ENCODE measurements at places on chromosomes 4 and X.

DNA sequence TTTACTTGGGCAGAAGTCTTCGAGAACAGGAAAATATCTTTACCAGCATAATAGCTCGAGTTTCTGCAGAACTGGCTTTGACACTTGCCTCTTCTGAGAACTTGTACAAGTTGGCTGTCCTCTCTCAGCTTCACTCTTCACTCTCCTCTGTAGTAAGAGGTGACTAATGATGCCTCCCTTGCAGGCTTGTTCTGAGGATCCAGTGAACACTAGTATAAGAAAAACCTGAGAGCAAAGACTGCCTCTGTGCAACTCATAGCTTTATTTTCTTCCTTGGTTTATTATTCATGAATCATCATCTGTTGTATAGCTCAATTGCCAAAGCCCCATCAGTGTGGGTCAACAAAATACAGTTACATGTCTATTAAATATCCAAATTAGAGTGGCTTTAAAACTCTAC lies 266.7 kb upstream of the CLNK start:
- H3K27ac ChIP-seq, result no peak overlapping the region
- no peaks in the 10 kb centered on the region for H3K36me3 ChIP-seq
- no peaks in the 10 kb centered on the region for H3K27me3 ChIP-seq

- DNase-seq, result no peak
- H3K36me3 ChIP-seq, result no peaks in the 10 kb centered on the region
- H3K4me1 ChIP-seq, result no peaks in the 10 kb centered on the region
- H3K4me3 ChIP-seq, result no peak overlapping the region
- no peaks in the 10 kb centered on the region for H3K27me3 ChIP-seq
These were observed 222.0 kb downstream of the SPRY1 start for GRCh38 chr4:123618606-123619005.

DNA sequence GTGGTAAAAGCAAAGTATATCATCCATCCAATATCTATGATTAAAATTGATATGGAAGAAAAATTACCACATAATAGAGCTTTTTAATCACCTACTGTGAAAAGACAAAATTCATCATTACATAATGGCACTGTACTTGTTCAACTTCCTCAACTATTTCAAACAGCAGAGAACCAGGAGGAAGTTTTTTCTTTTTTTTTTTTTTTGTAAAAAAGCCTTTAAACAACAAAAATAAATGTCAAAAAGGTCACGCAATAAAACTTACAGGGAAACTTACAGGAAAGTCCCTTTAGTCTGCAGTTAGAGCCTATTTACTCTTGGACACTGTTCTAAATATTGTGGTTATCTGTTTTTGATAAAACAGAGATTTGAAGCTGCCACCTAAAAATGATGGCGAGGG lies 4.8 kb downstream of the PDGFC start:
- H3K4me1 ChIP-seq, result peaks cover 2% of the 10 kb centered on the region
- H3K27me3 ChIP-seq, result no peaks in the 10 kb centered on the region
- H3K4me3 ChIP-seq, result no peak overlapping the region

DNA sequence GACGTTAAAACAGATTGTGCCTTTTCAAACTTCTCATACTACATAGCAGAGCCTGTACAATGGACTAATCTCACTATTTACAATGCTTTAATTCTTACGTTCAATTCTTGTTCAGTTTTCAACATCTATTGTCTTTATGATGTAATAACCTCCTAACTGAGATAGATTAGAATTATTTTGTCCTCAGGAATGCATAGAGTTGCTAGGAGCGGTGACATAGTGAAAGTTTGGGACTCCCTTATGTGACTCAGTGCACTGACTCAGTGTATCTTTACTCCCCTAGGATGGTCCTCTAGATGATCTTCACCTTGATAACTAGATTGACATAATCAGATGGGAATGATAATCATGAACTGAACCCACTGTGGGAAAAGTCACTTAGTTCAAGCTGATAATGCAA lies 151.5 kb downstream of the VEGFC start:
- DNase-seq, result no peak
- H3K27ac ChIP-seq, result no peak overlapping the region
- no peaks in the 10 kb centered on the region for H3K36me3 ChIP-seq
- H3K4me1 ChIP-seq, result no peaks in the 10 kb centered on the region
- no peak overlapping the region for H3K4me3 ChIP-seq

DNA sequence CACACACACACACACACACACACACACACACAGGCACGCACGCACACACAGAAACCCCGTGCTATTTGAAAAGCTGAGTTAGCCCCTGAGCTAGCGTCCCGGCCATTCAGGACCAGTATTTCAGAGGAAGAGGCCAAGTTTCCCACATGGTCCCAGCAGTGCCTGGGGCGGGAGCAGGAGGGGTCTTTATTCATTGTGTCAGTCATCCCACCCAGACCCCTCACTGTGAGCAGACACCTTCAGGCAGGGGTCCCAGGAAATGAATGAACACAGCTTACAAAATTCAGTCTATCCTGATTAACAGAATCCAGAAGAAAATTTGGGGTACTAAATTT lies 58.1 kb downstream of the ZFYVE28 start:
- H3K4me1 ChIP-seq, result no peaks in the 10 kb centered on the region
- H3K4me3 ChIP-seq, result no peak overlapping the region
- H3K27me3 ChIP-seq, result no peaks in the 10 kb centered on the region
- H3K27ac ChIP-seq, result no peak overlapping the region
- DNase-seq, result no peak

GRCh38 chr4:95255396-95256107 lies 293.2 kb downstream of the UNC5C start:
- H3K4me1 ChIP-seq, result peaks cover 2% of the 10 kb centered on the region
- H3K27me3 ChIP-seq, result no peaks in the 10 kb centered on the region
- no peak overlapping the region for H3K4me3 ChIP-seq
- H3K36me3 ChIP-seq, result peaks cover 4% of the 10 kb centered on the region
- H3K27ac ChIP-seq, result no peak overlapping the region
- DNase-seq, result no peak

DNA sequence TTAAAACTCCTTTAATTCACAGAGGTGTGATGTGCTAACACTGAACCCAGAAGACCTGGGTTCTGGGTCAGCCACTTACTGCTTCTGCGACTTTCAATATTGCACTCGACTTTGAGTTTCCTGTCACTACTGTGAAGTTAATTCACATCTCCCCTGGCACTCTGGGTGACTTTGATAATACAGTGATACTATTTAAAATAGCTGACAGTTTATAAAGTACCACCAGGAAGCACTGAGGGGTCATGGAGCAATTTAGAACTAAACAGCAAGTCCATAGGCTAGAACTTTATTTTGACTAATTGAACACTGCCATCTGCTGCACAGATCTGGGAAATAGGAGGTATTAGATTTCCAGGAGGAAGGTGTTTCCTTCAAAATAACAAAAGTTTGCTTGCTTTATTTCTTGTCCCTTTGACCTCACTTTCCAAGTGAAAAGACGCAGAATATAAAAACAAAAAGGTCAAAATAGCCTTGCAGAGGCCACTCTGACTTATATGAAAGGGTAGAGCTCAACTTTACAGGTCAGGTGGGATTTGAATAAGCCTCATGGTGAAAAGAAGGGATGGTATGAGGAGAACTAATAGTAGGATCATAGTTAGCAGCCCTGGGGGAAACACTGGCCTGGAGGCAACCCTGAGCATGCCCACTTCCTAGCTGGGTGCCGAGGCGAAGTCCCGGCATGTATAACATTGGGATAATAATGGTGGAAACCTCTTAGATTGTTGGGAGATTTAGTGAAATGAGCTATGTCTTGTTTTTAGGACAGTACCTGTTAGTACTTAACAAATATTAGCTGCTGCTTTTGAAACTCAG lies 53.4 kb downstream of the ZNF518B start:
- H3K36me3 ChIP-seq, result no peaks in the 10 kb centered on the region
- no peaks in the 10 kb centered on the region for H3K27me3 ChIP-seq

- no peaks in the 10 kb centered on the region for H3K36me3 ChIP-seq
- H3K27ac ChIP-seq, result no peak overlapping the region
- no peaks in the 10 kb centered on the region for H3K27me3 ChIP-seq
- no peak overlapping the region for H3K4me3 ChIP-seq
- DNase-seq, result no peak
- no peaks in the 10 kb centered on the region for H3K4me1 ChIP-seq
These were observed 2.3 kb downstream of the PF4 start for GRCh38 chr4:73979407-73979957.

Measured in trophoblast cell (in vitro differentiated cells and primary cell).